ENCODE measurements at places on chromosomes 3 and 15.

DNA sequence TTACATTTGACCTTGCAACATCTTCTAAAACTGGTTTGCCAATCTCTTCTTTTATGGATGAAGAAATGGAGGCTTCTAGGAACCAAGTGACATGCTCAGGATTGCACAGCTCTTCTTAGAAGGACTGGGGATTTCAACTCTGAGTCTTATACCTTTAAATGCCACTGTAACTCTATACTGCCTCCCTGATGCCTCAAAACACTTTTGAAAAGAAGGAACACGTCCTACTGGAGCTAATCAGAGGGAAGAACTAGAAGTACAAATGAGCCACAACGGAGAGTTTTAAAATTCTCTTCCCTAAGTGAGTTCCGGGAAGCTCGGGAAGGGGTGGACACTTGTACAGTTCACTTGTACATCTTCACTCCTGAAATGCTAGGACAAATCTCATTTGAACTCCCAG, 949 bp upstream of the MITF start:
- DNase-seq, result no peak

DNA sequence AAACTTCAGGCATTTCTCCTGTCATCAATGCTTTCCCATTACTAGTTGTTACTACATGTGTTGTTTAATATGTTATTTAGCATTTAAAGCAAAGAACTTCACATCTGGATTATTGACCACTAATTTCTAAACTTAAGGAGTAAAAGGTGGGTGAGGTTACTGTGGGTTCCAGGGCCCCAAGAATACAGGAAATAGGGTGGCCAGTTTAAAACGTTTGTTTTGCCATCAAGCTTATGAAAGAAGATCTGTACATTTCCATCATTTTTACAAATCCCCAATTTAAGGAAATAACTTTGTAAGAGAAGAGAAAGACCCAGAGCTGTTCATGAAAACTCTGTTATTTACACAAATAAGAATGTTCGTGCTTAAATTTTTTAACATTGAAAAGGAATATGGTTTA, 54.5 kb upstream of the ACKR4 start:
- no peak for DNase-seq

GRCh38 chr3:9178697-9179096, 70.7 kb downstream of the SRGAP3 start:
- DNase-seq, result no peak

- peak; percentile 59 for DNase-seq
These were observed 556.3 kb upstream of the TBL1XR1 start for GRCh38 chr3:177753451-177754155.

- peak; percentile 90 for DNase-seq
These were observed 37.2 kb downstream of the IL20RB start for GRCh38 chr3:136994772-136995516.

All from AG08395 (cell line).